ENCODE measurements at places on chromosomes 6 and 20.

- no peak for DNase-seq
Observed at GRCh38 chr6:112357791-112358190, 10.7 kb downstream of the RFPL4B start.

GRCh38 chr6:151060766-151061531 lies 178.8 kb upstream of the AKAP12 start:
- no peak for DNase-seq

GRCh38 chr6:114155763-114156162 lies 184.8 kb upstream of the HDAC2 start:
- DNase-seq: no peak

- no peak for DNase-seq
Observed at GRCh38 chr20:57399587-57400155, 8.5 kb downstream of the RBM38 start.

DNA sequence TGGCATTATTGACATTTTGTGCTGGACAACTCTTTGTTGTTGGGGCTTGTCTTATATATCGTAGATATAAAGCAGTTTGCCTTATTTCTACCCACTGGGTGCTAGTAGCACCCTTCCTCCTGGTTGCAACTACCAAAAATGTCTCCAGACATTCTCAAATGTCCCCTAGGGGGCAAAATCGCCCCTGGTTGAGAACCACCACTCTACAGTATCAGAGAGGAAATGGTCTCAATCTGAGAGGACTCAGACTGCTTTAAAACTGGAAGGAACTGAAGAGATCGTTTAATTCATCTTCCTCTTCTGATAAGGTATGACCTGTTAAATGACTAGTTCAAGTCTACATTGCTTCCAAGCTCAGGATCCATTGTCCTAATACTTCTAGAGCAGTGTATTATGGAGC lies 14.9 kb downstream of the SH3BGRL2 start:
- DNase-seq: no peak

DNA sequence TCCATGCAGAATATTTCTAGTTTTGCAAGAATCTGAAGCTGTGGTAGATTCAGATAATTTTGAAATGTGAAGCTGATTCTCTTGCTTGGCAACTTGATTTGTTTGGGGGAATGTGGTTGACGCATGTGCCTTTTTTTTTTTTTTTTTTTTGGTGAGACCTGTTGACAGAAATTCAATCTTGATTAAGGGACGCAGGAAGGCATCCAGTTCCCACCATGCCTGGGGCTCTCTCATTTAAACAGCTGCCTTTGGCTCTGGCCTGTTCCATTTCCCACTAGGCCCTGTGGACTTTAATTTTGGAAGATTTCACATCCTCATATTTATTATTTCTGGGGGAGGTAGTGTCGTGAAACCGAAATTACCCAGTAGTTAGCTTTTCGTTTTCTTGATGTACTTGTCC lies 8.6 kb downstream of the TPX2 start:
- no peak for DNase-seq

All from iPS DF 19.7 (cell line).